ENCODE measurements at places on chromosomes 4 and X.

DNA sequence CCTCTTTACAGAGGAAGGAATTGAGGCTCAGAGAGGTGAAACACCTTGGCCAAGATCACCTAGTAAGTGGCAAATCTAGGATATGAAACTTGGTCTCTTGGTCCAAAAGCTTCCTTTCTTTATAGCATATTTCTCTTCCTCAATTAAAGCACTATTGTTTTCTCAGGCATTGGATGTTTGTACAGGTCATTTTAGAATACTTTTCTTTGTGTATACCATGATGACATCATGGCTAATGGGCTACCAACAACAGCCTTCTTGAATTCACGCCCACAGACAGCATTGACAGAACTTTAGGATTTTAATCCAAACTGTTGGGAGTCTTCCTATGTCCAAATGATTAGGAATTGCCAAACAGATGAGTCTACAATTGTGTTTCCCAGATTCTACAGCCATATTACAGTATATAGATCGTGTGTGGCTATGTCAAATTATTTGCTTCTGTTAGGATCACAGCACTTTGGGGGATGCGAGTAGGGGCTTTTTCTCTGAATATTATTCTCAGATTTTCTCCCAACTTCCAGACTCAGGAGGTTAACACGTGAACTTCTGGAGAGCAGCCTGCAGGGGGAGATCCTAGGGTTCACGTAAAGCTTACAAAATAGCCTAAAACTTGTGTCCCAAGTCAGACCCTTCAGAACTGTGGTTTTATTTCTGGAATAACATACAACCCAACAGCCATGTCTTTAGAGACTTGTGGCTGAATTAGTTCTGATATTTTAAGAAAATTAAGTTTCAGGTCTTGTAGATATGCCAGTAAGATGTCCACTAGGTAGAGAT is 191.8 kb downstream of the SHROOM3 start:
- no peak for DNase-seq

DNA sequence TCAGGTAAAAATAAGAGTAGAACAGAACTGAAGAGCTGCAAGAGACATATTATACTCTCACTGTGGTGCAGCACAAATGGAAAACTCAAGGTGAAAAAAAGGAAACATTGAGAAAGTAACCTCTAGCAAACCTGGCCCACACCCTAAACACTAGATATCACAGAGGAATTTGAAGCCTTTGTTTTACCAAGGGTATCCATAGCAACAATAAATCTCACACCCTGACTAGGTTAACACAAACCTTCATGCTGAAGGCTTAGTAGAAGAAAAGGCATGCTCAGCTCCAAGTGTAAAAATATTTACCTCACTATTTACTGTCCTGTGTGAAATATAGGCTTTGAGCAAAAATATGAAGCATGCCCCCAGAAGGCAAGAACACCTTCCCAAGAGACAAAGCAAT is 61.9 kb upstream of the TAB3 start:
- DNase-seq, result no peak

DNA sequence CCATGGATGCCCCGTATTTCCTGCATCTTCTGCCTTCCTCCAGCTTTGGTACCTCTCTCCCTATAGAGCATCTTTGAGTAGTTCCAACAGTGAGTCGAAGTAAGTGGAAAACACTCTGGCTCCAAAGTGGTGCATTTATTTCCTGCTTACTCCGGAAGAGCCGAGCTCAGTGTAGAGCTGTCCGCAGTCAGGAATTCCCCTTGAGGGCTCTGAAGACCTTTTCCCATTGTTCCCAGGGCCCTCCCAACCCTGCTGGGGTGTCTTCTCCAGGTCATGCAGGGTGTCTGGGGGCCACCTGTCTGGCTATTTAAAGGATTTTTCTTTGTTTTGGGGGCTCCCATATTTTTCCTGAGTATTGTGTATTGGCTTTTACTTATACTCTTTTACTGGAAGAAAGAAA is 118.6 kb upstream of the MXRA5 start:
- no peak for DNase-seq

GRCh38 chr4:152155070-152155469 is 380.8 kb downstream of the FBXW7 start:
- no peak for DNase-seq

DNA sequence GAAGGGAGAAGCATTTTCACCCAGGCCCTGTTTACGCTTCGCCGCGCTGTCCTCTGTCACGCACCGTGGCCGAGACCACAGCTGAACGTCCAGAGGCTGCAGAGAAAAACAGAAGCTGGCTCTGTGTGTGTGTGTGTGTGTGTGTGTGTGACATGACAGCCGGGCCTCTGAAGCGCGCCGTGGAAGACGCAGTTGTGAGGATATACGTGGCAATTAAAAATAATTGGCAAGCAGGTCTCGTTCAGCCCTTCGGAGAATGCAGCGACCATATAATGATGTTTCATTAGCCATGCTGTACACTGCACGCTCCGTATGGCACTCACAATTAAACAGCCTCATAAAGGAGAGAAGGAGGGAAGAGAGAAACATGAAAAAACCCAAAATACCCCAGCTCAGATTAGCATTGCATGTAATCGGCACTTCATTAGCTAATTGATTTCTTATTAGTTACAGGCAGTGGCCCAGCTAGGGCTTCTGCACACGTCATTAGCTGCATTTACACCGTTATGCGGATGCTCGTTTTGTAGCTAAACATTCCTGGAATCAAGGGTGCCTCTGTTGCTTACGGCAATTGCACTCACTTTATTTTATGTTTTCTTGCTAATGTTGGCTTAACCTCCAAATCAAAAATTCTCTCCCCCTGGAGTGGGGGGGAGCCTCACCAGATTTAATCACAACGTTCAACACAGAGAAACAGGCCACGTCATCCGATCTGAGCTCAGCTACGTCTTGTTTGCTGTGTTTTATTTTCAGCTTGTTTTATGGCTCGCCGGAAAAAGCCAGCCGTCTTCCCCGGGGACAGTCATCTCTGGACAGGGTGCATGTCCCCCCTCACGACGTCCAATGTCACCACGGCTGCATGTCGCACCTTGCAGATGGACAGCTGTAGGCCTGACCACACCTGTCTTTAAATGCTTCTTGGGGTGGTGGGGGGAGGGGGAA is 74.6 kb upstream of the SHOX start:
- no peak for DNase-seq

Measured in testis (tissue), 5 donors.